ENCODE measurements at places on chromosomes 5 and 9. TPM values are rescaled to one million over a fixed set of nuclear protein-coding genes. Genes with fewer than 3 reads are reported as not detected.

DNA sequence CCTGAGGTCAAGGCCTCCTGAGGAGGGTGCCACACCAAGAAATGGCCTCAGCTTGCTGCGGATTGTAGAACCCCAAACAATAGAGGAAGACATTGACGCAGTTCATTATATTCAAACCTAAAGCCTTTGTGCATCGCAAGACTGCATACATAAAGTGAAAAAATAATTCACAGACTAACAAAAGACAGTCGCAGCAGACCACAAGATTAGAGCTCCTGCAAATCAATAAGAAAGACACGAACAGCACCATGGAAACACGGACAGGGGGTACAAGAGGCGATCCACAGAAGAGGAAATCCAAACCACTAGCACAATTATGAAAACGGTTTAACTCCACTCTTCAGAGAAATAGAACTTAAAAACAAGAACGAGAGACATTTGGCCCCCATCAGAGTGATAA is 10.0 kb upstream of the TCOF1 start:
- no peak overlapping the region for H3K27ac ChIP-seq
- H3K4me1 ChIP-seq = peaks cover 6% of the 10 kb centered on the region
- no peak overlapping the region for H3K4me3 ChIP-seq
- H3K36me3 ChIP-seq = peaks cover 1% of the 10 kb centered on the region

GRCh38 chr9:99690573-99690972 is 131.1 kb upstream of the NR4A3 start:
- no peak for DNase-seq
- H3K36me3 ChIP-seq = no peaks in the 10 kb centered on the region
- peaks cover 13% of the 10 kb centered on the region for H3K27me3 ChIP-seq

DNA sequence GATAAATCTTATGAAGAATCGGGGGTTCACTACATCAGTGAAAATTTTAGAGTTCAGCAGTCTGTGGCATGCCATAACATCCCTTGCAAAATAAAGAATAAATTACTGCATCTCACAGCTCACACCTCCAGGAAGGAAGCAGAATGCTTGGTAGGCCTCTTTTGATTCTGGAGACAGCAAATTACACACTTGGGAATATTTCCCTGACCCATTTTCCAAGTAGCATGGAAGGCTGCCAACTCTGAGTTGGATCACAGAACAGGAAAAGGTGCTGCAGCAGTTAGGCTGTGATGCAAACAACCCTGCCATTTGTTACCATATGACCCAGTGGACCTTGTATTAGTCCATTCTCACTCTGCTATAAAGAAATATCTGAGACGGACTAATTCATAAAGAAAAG is 293.5 kb downstream of the ASTN2 start:
- H3K4me3 ChIP-seq = no peak overlapping the region
- H3K27ac ChIP-seq = no peak overlapping the region
- DNase-seq = no peak
- H3K27me3 ChIP-seq = no peaks in the 10 kb centered on the region

GRCh38 chr5:131983244-131983771 is 28.1 kb downstream of the ACSL6 start:
- no peak overlapping the region for H3K27ac ChIP-seq
- H3K4me3 ChIP-seq = no peak overlapping the region
- H3K36me3 ChIP-seq = no peaks in the 10 kb centered on the region
- H3K4me1 ChIP-seq = no peaks in the 10 kb centered on the region
- H3K27me3 ChIP-seq = peaks cover 11% of the 10 kb centered on the region
- no peak for DNase-seq

DNA sequence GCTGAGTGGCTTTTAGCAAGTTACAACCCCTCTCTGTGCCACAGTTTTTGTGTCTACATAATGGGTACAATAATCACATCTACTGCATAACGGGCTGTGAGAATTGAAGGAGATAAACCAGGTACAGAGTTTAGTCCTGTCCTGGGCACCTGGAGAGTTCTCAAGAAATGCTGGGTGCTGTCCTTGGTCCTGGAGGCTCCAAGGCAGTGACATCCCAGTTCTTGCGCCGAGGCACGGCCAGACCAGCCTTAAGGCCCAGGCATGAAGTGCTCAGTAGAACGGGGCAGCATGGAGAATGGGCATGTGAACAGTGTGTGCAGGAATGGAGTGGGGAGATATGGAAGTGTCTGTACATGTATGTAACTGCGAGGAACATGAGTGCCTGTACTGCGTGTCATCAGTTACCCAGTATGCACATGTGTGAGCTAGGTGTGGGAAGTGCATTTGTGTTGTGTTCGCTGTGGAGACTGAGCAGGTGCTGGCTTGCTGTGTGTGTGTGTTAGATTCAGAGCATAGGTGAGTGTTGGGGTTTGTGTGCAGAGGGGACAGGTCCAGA is 6.3 kb upstream of the UNC5A start:
- no peaks in the 10 kb centered on the region for H3K4me1 ChIP-seq
- H3K36me3 ChIP-seq = peaks cover 7% of the 10 kb centered on the region
- peaks cover 55% of the 10 kb centered on the region for H3K27me3 ChIP-seq
- peak; percentile 63 for DNase-seq
- no peak overlapping the region for H3K4me3 ChIP-seq

DNA sequence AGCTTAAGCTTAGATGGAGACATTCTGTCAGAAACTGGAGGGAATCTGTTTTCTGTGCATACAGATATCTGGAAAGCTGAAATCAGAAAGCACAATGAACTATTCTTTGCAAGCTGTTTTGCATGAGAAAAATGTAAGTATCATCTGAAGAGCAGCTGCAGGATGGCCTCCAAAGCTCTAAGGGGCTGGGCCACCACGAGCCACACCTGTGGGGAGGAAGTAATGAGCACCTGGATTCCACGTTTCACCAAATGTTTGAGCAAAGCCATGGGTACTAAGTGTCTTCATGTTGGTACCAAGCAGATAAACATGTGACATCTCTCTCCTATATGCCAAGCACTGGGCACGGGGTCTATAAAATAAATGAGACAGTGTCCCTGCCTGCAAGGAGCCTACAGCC is 199.3 kb downstream of the TTLL11 start:
- no peaks in the 10 kb centered on the region for H3K4me1 ChIP-seq
- H3K36me3 ChIP-seq = peaks cover 14% of the 10 kb centered on the region
- no peak overlapping the region for H3K27ac ChIP-seq
- no peak overlapping the region for H3K4me3 ChIP-seq

DNA sequence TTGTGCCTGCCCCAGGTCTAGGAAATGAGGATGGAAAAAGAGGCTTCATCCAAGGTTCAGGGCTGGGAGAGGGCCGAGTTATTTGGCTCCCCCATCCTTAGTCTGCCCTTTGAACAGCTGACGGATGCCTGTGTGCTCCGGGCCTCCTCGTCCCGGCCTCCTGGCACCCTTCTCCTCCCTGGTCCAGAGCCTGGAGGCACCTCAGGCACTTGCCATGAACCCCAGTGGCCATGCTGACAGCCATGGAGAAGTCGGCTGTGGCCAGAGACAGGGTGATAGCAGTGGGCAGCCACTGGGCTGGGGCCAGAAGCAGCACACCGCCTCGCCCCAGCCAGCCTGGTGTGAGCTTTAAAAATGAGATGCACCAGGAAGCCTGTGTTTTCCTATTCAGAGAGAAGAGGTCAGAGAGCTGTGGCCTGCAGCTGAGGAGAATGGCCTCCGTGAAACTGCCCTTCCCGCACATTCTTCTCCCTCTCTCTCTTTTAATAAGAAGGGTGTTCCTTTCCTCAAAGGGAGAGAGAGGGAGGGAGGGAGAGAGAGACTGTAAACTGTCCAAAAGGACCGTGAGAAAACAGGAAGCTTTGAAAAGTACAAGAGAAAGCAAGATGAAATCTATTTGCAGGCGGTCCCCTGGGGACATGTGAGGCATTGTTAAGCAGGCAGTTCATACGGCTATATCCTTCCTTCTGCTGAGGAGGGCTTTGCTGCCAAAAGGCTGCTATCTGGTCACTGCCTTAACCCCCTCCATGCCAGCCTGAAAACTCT is 55.3 kb downstream of the ZNF366 start:
- no peak overlapping the region for H3K4me3 ChIP-seq
- H3K4me1 ChIP-seq = peaks cover 27% of the 10 kb centered on the region
- H3K27me3 ChIP-seq = no peaks in the 10 kb centered on the region

DNA sequence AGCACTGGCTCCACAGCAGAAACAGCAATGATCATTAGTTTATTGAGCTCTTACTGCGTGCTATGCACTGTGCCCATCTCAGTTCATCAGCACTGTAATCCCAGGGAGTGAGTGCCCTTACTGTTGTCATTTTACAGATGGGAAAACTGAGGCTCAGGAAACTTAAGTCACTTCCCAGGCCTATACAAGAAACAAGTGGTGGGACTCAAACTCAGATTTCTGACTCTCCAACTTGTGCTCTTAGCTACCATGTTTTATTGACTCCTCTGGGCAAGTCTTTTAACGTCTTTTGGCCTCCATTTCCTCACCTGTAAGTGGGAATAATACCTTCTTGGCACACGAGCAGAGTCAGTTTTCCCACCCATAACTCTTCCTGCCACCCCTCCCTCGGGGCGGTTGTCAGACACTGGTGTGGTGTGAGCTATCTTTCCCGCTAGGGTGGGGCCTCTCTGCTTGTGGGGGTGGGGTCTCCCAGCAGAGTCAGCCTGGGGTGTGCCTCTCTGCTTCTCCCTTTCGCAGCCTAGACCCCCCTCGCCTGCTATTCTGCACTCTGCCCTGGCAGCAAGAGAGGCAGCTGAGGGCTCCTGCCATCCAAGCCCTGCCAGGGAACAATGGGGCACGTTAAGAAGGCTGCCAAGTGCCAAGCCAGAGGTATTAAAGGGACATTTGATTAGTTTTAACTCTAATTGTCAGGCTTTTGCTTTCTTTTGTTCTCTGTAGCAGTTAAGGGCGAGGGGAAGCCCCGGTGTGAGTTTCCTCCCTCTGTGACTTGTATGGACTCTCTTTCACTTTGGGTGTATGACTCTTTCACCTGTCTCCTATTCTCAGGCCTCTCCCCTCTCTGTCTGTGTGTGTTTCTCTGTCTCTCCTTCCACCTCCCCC is 12.1 kb downstream of the GALNT10 start:
- peaks cover 29% of the 10 kb centered on the region for H3K4me1 ChIP-seq
- DNase-seq = no peak
- no peak overlapping the region for H3K4me3 ChIP-seq
- peaks cover 7% of the 10 kb centered on the region for H3K36me3 ChIP-seq

DNA sequence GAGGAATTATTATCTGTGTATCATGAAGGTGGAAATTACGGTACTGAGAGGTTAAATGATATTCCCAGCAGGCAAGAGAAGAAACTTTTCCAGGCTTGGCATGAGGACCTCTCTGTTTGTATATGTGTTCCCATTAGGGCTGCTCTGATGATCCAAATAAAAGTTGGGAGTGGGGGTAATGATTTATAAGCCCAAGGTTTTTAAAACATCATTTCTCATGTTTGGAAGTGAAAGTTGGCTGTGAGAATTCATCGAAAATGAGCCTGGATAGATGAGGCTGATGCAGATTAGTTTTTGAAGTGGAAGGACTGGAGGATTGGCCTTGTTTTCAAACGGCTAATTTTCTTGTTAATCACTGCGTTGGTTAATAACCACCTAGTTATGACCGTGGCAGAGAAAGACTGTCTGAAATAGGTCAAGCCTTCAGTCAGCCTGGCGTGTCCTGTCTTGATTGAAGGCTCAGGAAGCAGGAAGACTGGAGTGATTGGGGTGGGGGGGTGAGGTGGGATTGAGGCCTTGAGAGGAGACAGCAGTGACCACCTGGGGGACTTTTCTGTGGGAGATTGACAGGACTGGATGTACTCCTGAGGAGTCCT is 391.0 kb upstream of the WWC1 start:
- H3K4me1 ChIP-seq = peaks cover 11% of the 10 kb centered on the region
- H3K36me3 ChIP-seq = no peaks in the 10 kb centered on the region
- no peak overlapping the region for H3K27ac ChIP-seq
- no peak for DNase-seq
- no peaks in the 10 kb centered on the region for H3K27me3 ChIP-seq

- H3K36me3 ChIP-seq = no peaks in the 10 kb centered on the region
- peaks cover 4% of the 10 kb centered on the region for H3K4me1 ChIP-seq
- no peak for DNase-seq
- no peak overlapping the region for H3K4me3 ChIP-seq
These were observed 72.4 kb upstream of the RAPGEF1 start for GRCh38 chr9:131812116-131812790.

DNA sequence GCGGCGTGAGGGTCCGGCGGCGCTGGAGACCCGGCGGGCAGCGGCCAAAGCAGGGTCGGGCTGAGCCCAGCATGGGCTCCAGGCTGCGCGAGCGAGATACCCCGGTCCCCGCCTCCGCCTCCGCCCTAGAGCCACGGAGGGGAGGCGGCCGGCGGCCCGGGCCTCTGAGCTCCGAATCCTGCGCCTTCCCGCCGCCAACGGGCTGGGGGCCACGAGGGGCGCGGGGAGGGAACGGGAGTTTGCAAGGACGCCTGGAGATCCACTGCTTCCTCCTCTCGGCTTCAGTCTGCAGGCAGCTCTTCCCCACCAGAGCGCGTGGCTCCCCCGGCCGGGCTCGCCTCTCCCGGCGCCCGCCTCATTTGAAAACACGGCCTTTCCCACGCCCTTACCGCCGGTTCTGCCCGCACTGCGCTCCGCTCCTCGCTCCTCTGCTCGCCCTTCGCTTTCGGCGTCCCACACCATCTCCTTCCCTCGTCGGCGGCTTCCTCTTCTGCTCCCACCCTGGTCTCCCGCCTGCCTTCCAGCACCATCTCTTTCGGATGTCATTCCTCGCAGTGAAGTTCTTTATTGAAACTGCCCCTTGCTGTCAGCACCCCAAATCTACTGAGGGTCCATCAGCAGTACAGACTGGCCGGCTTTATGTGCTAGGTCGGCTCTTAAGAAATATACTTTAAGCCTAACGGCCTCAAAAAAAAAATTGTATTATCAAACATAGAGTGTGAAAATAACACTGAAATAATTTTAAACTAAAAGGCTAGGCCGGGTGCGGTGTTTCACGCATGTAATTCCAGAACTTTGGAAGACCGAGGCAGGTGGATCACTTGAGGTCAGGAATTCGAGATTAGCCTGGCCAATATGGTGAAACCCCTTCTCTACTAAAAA is 105.0 kb upstream of the FAM120A start:
- no peak overlapping the region for H3K4me3 ChIP-seq
- no peak overlapping the region for H3K27ac ChIP-seq
- H3K36me3 ChIP-seq = no peaks in the 10 kb centered on the region
- peaks cover 4% of the 10 kb centered on the region for H3K4me1 ChIP-seq
- no peaks in the 10 kb centered on the region for H3K27me3 ChIP-seq

- no peak for DNase-seq
- peaks cover 31% of the 10 kb centered on the region for H3K4me1 ChIP-seq
- H3K4me3 ChIP-seq = peak overlapping the region; percentile 88
- H3K27ac ChIP-seq = no peak overlapping the region
- H3K36me3 ChIP-seq = no peaks in the 10 kb centered on the region
- no peaks in the 10 kb centered on the region for H3K27me3 ChIP-seq
These were observed 2.4 kb downstream of the MACIR start for GRCh38 chr5:103260951-103261350.

DNA sequence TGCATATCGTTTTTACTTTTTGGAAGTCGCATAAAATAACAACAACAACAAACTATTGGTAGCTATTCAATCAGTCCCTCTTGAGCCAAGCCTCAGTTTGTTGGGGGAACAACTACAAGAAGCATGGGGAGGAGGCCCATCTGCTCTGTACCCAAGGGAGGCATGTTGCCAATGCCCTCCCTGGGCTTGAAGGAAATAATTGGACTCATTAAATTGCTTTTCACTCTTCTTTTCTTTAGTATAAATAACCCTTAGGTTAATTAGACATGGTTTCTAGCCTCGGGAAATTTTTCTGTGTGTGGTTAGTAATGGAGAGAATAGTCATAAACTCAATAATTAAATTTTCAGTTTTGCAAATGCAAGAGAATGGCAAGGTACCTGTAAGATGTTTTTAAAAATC is 500.7 kb downstream of the TLE4 start:
- H3K36me3 ChIP-seq = no peaks in the 10 kb centered on the region
- H3K4me3 ChIP-seq = no peak overlapping the region
- no peak for DNase-seq
- no peaks in the 10 kb centered on the region for H3K4me1 ChIP-seq
- no peak overlapping the region for H3K27ac ChIP-seq

The C5orf58 gene
- total RNA-seq = not detected

The SLIT3 gene
- total RNA-seq = 0.34 TPM

The IFNB1 gene
- not detected for total RNA-seq

The AGXT2 gene
- total RNA-seq = not detected

The ACOT12 gene
- not detected for total RNA-seq

The TRIM36 gene
- total RNA-seq = 4.9 TPM
